ENCODE measurements at places on chromosomes 3 and 15. TPM values are rescaled to one million over a fixed set of nuclear protein-coding genes. Genes with fewer than 3 reads are reported as not detected.

PLA2G4E gene
- not detected for total RNA-seq

DNA sequence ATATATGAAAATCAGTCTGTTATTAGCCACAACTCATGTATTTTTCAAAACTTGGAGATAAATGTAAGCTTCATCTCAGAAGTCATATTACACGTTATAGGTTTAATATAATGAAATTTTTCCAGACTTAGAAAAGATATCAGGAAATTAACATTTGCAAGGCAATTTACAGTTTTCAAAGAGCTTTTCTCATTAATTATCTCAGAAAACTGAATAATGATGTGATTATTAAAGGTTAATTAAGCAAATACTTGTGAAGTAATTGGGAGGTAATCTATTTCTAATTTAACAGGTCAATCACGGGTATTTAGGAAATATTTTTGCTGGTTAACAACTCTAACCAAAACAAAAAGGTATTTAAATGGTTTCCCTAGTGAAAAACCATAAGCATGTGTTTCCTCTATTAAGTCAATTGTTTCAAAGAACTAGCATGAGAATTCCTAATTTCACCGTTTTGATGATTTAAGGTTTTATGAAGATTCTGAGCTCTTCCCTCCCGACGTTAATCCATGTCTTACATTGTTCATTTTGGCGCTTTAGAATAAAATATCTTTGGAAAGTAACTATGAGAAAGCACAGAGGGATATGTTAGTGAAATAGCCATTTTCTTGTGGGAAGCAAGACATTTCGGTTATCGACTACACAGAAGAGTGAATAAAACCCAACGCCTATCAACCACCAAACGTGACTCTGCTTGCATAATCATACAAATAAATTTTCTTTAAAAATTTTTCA is 1.5 kb upstream of the NEO1 start:
- no peak for DNase-seq

DNA sequence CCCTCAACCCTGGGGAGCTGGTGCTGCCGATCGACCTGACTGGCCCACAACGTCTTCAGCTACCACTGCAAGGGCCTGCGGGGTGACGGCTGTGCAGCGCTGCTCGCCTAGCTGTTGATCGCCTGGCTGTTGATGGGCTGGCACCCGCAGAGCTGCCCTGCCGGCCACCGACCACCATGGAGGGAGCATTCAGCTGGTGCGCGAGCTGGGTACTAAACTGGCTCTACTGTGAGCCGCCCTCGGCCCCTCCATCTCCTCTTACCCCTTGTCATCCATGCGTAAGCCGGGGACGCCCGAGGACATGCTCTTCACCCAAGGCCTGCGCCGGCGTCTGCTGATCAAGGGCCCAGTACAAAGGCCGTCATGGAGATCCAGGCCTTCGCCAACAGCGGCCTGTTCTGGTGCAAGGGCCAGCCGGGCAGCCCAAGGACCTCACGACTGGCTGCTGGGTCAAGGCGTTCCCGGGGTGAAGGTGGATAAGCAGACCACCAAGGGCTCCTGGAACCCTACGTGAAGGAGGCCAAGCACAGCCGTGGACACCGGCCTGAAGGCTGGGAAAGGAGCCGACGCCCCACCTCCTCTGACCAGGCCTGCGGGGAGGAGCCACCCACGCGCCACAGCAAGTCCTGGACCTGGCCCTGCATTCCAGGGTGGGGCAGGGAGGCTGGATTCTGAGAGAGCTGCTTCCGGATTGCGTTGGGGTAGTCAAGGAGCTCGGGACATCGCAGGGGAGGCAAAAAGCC is 46.9 kb downstream of the SFMBT1 start:
- no peak for DNase-seq

DNA sequence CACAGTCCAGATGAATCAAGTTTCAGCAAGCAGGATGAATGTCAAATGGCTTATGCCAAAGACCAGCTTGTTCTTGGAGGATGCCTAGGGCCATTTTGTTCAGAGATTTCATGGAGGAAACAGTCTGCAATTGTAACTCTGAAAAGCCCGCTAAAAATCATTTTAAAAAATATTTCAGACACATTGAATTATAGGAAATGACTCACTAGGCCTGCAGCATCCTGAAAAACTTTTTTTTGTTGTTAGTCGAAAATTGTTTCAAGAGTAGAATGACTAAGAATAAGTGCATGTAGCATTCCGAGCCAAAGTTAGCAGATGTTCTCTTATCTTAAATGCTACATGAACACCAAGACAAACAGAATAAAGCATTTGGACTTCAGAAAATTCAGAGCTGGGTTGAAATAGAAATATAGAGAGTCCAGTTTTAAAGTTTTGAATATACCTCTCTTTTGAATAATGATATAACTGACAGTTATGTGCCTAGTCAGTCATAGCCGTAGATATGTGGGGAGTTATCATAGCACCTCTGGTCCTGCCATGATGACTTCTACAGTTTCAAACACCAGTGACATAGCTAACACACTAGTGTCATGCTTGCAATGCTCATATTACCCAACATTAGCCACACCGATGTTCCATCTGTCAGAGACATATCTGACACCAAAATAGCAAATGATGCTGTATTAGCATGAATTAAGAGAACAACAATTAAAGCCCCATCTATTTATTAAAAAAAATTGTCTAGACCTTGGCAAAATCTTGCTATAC is 1462.8 kb upstream of the GBE1 start:
- peak; percentile 5 for DNase-seq

EOGT gene
- total RNA-seq = 15.3 TPM

BOC gene
- total RNA-seq = 5.0 TPM

DNA sequence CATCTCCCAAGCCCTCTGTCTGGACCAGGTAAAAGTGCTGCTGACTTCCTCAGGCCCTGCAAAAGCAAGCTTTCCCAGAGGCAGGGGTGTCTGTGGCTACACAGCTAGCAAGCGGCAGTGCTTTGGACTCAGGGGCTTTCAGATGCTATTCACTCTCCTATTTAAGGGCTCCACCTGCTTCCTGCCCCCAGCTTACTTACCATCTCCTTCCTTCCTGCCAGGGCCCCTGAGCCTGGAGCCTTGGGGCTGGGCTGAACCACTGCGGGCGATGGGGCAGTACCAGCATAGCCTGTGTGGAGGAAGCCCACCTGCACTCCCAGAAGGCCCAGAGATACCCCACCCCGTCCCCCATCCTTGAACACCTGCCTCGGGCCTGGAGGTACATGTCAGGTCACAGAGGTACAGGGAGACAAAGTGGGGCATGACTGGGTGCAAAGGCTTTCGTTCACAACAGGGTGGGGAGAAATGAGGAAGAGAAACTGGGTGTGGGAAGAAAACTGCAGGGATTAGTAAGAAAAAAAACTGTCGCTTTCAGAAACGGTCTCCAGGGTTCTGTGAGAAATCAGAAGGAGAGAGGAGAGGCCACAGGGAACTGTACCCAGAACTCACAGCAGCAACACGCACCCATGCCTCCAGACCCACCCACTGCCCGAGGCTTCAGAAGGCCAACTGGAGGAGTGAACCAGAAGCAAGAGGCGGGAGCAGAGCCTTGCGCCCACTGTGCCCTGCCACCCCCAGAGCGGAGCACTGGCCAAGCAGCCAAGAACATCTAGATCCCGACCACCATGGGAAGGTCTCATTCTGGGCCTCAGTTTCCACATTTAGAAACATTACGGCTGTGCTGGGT is 49.5 kb downstream of the CCDC12 start:
- no peak for DNase-seq

DNA sequence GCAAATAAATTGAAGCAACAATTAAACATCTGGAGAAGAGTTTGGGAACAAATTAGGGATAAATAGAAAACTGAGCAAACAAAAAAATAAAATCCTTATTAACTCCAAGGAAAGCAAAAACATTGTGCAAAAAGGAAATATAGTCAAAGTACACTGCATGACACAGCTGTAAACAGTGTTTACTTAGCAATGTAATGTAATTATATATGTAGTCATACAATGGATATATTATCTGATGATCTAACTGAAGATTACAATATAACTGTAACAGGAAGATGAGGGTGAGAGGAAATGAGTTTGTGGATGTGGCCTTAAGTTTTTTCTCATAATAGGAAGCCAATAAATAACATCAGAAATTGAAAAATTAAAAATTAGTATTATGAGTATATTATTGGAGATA is 42.5 kb downstream of the SCN10A start:
- DNase-seq = no peak

- DNase-seq = no peak
Observed at GRCh38 chr3:195093731-195094130, 177.2 kb downstream of the XXYLT1 start.

- no peak for DNase-seq
Observed at GRCh38 chr3:194481103-194481502, 5.7 kb downstream of the ATP13A3 start.

DNA sequence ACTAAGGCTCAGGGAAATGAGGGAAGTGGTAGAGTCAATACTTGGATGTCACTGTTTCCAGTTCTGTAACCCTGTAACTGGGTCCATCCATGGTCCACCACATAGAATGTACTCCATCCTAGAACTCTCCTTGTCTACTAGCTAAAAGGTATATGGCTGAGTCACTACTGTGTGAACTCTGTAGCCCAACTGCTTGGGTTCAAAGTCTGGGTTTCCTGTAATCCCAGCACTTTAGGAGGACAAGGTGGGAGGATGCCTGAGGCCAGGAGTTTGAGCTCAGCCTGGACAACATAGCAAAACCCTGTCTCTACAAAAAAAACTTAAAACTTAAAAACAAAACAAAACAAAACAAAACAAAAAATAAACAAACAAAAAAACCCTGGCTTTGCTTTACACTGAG is 5.3 kb upstream of the DIS3L start:
- no peak for DNase-seq

Data from Daoy (cell line).